Pons (tissue), 1 donor: ENCODE measurements at places on chromosomes 5 and 9.
A peak's percentile ranks its signal among the peaks of the same experiment; 100 is the strongest.

- DNase-seq: no peak
Measured at GRCh38 chr9:18989865-18990264, 43.1 kb downstream of the SAXO1 start.

- DNase-seq: no peak
Measured at GRCh38 chr5:179221196-179221876, 123.9 kb downstream of the ADAMTS2 start.

- no peak for DNase-seq
Measured at GRCh38 chr9:28628031-28628430, 1054.8 kb upstream of the C9orf72 start.

DNA sequence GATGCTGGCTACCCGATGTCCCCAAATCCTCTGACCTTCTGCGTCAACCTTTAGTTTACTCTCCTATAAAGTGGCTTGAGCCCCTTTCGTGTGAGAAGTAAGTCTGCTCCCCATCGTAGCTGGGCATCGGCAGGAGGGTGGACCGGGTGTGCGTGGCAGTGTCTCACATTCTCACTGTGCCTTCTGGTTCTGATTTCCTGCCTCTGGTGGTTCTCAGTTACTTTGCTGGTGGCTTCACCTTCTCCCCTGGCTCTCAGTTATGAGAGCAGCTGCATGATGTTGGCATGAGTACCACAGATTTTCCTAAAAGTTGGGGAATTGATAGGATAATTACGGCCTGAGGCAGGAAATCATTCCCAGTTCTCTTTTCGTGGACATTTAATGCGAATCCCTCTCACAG is 47.0 kb upstream of the RPS23 start:
- no peak for DNase-seq

DNA sequence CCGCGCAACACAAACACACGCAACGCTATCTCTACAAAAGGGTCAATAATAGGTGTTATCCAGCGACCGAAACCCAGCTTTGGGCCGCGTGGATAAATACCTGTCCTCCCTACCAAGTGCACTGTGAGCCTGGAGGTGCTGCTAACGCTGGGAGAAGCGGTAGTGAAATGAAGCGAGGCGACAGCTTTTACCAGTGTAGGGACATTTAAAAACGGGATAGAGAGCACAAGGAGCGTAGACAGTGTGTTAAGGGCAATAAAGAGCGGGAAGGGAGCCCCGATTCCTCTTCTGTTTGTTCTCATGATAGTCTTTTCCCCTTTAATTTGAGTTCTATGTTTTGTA is 421 bp upstream of the DEPDC1B start:
- peak; percentile 35 for DNase-seq

DNA sequence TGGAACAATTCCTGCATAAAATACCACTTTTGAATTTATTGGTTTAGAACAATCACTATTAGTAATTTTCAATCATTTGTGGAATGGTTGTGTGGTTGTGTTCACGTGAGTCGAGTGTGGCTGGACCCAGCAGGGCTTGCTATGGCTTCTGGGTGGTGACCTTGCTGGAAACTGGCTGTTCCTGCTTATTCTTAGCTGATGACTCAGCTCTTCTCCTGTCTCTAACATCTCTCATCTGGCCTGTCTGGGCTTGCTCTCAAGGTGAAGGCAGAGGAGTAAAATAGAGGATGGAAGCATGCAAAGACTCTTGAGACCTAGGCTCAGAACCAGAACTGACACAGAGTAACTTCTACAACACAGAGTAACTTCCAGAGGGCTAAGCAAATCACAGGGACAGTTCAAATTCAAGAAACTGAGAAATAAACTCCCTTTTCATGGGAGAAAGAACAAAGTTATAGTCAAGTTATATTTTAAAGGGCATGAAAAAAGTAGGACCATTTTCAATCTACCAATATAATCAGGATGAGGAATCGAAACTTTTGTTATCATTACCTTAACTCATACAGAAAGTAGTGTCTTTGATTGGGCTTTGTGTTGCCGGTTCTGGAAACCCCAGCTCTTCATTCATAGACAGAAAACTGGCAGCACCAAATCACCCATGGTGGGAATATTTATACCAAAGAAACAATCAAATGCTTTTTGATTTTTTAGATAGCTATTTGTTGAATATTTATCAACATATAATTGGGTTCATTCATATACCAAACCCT is 665.1 kb downstream of the CDH18 start:
- peak; percentile 19 for DNase-seq

DNA sequence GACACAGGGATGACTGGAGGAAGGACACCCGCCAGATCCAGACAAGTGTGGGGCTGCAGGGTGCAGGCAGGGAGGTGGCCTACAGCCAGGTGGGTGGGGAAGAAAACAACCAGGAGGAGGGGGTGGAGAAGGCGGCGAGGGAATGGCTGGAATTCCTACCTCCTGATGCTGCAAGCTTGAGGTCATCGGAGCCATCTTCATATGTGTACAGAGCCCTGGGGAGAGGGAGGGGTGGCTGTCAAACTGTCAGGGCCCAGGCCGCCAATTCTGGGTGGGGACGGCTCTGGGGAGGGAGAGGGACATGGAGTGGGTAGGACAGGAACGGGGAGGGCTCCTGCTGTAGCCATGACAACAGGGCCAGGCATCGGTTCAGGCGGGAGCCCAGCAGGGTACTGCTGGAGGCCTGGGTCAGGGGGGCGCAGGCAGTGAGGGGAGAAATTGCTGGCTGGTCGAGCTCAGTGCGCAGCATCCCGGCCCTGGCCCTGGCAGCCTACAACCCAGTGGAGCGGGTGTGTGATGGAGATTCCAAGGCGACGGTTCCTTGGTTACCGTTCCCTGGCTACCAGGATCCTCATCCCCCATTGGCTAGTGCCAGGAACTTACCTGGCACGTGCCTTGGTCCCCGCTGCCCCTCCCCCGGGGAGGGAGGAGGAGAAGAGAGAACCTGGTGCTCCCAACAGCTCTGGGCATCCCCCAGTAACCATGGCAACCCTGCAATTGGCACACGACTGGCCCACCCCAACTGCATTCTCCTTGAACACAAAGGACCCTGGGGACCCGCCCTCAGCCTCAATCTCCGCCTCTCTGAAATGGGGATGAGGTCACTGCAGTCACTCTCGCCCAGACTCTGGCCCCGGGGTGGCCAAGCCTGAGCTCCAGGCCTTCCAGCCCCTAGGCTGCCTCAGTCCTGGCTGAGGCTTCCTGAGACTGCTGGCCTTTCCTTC is 4.5 kb downstream of the DBN1 start:
- DNase-seq: no peak
